Endothelial cell of umbilical vein (primary cell): ENCODE measurements at places on chromosomes 7 and 10.

DNA sequence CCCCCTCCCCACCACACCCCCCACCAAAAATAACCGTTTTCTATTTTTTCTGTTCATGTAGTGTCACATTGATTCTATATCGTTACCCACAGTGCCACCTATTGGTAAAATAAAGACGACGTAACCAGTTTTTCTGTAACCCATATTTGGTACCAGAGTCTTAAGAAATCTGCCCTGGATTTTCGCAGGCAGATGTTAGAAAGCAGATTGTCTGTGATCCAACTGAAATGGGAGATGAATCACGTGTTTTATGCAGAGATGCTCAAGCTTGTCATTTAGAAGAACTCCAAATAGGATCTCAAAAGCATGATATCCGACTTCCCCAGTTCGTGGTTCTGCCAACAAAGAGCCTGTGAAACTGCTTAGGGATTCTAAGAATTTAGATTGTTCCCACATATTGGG, 261.1 kb upstream of the CSTF2T start:
- DNase-seq = peak; percentile 52

DNA sequence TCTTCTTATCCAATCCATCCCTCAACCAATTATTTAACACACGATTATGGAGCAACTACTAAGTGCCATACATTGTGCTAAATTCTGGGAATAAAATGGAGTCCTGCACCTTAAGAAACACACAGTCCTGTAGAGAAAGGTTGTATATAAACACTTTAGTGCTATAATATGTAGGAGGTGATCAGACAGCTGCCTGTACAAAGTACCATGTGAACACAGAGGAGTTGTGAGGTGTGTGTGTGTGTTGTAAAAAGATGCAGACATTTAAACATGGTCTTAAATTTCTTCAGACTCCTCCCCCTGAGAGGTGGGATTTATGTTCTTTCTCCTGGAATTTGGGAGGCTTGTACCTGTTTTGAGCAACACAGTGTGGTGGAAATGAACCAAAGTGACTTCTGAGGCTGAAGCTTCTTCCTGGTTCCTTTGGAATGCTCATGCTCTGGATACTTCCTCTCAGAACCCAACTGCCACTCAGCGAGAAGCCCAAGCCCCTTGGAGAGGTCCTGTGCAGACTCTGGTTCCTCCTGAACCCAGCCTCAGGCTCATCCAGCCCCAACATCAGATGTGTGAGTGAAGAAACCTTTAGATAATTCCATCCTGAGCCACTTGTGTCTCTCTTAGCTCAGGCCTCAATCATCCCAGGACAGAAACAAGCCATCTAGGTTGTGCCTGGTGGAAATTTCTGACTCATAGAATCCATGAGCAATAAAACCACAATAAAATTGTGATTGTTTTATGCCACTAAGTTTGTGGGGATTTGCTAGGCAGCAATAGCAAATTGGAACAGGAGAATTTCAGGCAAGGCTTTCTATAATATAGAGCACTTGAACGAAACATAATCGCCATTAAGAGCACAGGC, 161.2 kb upstream of the FAM3C start:
- no peak for DNase-seq

DNA sequence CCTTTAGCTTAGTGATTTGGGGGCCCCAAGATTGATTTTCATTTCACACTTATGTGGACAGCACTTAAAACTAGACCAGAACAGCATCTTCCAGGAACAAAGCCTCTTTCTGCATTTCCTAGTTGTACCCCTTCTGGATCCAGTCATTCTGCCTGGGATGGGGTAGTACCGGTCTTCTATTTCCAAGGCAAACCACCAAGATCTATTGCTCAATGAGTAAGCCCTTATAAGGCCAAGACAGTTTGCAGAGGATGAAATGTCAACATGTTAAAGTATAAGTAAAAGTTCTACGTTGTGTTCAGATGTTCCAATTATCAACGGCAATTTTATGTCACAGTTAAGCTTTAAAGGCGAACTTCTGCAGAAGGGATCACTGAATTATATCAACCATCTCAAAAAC, 106.9 kb upstream of the ZNF746 start:
- no peak for DNase-seq

DNA sequence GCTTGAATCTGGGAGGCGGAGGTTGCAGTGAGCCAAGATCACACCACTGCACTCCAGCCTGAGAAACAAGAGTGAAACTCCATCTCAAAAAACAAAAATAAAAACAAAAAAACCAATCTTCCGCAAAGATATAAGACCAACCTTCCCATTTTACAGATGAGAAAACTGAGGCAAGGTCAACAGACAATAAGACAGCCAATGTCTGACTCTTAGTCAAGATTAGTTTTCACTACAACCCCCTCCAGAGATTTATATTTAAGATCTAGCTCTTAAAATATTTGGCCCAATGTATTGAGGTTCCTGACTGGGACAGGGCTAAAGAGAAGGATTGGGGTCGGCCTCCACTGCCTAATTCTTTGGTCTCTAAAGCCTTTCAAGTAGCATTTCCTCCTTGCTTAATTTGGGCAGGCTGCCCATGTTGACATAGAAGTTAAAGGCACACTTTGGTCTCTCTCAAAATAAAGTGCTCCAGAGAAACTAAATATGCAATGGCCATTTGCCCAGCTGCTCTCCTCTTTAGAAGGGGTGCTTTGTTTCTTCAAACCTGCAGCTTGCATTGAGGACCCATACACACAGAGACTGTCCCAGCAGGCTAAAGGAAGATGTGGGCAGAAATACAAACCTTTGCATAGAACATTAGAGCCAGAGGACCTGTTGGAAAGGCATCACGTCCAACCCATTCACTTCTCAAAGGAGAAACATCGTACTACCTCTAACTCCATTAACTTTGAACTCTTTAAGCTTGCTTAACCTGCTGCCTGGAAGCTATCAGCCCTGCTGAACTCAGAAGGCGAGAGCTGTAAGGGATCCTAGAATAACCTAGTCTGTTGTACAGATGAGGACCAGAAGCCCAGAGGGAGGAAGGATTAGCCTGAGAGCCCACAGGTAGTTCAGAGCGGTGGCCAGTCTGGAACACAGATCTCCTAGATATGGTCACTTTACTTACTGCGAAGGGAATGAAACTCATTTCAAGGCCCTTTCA, 3.9 kb downstream of the TECTB start:
- DNase-seq = no peak

DNA sequence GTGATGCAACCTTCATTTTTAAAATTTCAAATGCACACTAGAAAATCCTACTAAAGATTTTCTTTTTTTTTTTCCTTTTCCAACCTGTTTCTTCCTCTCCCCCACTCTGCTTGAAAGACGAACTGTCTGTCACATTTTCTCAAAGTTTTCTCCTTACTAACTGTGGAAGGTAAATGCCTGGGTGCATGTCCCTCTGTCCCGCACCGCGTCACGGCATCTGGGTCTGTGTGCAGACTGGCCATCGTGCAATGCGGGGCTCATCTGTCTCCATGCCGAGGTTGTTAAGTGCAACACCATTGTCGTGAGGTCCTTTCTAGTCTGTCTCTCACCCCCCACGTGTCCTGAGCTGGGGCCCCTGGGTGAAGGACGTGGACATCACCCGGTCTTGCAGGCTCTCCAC, 28.4 kb downstream of the PFKFB3 start:
- no peak for DNase-seq

- DNase-seq = no peak
Observed at GRCh38 chr10:124994573-124995473, 52.9 kb downstream of the ZRANB1 start.

DNA sequence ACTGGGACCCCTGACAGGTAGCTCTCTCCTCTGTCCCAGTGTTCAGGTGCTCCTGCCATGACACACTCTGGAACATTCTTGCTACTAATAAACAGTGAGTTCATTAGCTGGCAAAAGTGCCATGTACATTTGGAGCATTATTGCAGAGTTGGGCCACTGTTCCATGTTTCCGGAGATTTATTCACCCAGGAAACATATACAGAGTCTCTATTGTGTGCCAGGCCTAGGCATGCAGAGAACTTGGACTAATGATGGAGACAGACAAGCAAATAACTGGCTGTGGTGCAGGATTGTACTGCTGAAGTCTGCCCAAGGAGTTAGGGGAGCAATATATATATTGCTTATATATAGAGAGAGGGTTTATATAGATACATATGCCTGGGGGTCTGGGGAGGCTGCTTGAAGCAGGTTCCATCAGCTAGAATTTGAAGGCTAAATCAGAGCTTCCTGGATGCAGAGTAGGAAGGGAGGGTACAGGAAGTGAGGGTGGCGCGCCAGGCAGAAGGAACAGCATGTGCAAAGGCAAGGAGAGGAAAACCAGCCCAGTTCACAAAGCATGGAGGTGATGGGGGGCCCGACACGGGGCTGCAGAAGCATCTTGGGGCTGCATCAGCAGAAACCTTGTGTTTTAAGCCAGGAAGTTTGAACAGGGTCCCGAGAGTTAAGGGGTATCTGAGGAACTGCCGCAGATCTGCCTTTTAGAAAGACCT, 22.7 kb upstream of the EEPD1 start:
- DNase-seq = no peak

- no peak for DNase-seq
Observed at GRCh38 chr10:79323602-79324001, 23.7 kb upstream of the PPIF start.

- DNase-seq = no peak
Observed at GRCh38 chr7:55185321-55185802, 166.5 kb downstream of the EGFR start.

GRCh38 chr7:77771901-77772300, 26.3 kb downstream of the TMEM60 start:
- DNase-seq = no peak

DNA sequence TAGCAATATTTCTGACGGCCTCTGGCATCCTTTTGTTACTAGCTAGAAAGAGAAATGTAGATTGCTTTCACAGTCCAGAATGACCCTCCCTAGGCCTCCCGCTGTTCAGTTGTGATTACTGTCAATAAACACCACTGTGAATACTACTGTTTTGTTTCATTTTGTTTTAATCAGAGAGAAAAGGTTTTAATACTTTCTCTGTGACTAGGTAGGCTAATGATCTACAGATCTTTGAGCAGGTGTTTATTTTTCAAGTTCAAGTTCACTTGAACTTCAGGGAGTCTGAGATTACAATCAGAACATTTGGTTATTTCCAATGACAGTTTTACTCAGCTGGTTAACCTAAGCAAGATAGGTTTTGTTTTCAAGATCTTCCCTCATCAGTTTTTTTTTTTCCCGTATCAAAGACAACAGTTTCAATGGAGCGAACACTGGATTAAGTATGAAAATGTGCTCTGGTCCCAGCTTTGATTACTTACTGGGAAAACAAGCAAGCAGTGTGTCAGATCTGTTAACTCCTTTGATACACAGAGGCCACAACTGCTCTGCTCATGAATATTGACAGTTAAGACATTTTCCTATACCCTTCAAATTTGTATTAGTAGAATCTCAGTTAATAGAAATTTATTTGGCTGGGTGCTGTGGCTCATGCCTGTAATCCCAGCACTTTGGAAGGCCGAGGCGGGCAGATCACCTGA, 34.8 kb downstream of the VKORC1L1 start:
- no peak for DNase-seq

GRCh38 chr10:7471720-7472367, 61.0 kb upstream of the SFMBT2 start:
- DNase-seq = no peak

DNA sequence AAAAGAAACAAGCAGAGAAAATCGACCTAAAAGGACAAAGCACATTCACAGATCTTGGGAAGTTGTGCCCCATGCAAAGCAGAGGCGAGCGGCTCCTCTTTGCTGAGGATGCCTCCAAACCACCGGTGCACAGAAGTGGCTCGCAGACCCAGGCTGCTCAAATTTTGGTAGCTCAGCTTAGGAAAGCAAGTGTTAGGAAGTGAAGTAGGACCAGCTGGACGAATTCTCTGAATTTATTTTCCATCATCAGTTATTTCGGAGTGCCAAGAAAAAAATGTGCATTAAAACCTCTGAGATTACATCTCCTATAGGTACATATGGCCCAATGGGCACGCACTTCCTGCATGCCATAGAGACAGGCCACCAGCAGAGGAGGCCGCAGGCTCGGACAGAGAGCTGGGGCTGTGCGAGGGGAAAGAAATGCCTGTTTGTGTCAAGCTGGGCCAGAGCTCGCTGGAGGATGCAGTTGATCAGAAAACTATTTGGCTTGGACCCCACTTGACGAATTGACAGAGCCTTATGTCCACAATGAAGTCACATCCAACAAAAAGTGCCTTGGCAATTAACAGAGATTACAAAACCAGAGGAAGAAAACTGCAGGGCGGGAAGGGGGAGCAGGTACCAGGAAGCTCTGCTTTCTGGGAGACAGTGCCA, 122.3 kb upstream of the LYZL2 start:
- peak; percentile 76 for DNase-seq

GRCh38 chr10:219731-220472, 84.6 kb downstream of the ZMYND11 start:
- DNase-seq = no peak

GRCh38 chr10:131817866-131818509, 82.8 kb upstream of the PPP2R2D start:
- DNase-seq = no peak

GRCh38 chr7:33794419-33794818, 110.9 kb upstream of the BMPER start:
- DNase-seq = no peak

DNA sequence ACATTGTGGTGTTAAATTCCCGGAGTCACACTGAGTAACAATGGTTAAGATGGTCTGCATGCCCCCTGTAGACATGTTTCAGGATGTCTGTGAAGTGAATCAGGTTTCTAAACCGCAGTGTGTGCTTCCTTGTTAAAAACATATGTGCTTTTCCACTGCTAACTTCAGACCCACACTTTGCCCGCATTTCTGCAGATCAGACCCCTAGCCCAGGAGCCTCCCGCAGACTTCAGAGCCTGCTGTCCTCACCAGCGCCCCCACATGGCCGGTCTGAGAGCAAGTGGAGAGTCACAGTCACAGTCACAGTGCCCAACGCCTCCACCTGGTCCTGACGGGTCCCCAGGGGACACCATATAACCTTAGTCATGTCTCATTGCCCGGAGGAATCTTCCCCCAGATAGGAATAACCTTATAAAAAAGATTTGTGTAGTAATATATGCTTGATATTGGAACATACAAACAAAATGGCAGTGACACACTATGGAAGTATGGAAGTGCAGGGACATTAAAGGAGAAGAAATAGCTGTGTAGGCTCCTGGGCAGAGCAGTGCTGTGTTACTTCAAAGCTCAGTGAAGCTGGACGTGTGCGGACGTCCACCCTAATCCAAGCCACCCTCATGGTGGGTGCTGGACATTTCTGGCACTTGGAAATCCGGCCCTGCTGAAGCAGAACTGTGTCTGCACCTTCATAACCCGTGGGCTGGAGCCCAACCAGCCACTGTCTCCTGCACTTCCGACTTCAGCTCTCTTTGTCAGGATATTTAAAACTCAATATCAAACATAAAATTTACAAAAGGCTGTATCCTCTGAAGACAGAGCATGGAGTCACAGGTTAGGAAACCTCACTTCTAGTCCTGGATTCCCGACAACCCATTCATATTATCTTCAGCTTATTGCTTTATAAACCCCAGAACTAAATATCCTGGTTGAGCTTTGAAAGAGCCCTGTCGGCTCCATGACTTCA, 29.0 kb downstream of the GSTO2 start:
- no peak for DNase-seq

- no peak for DNase-seq
Observed at GRCh38 chr10:71632896-71633600, 86.5 kb downstream of the C10orf105 start.

GRCh38 chr7:27399791-27400567, 157.4 kb downstream of the EVX1 start:
- no peak for DNase-seq

- DNase-seq = no peak
Observed at GRCh38 chr7:136033413-136034031, 56.4 kb upstream of the MTPN start.

- DNase-seq = no peak
Observed at GRCh38 chr10:1633783-1634182, 103.5 kb downstream of the ADARB2 start.
